ENCODE measurements at places on chromosomes 1 and 21. TPM values are rescaled to one million over a fixed set of nuclear protein-coding genes. Genes with fewer than 3 reads are reported as not detected.

- DNase-seq, result no peak
- H3K27ac ChIP-seq, result no peak overlapping the region
- H3K4me1 ChIP-seq, result no peaks in the 10 kb centered on the region
- no peaks in the 10 kb centered on the region for H3K27me3 ChIP-seq
- no peaks in the 10 kb centered on the region for H3K36me3 ChIP-seq
- H3K4me3 ChIP-seq, result no peak overlapping the region
Measured at GRCh38 chr1:103190766-103191165, 82.4 kb upstream of the COL11A1 start.

DNA sequence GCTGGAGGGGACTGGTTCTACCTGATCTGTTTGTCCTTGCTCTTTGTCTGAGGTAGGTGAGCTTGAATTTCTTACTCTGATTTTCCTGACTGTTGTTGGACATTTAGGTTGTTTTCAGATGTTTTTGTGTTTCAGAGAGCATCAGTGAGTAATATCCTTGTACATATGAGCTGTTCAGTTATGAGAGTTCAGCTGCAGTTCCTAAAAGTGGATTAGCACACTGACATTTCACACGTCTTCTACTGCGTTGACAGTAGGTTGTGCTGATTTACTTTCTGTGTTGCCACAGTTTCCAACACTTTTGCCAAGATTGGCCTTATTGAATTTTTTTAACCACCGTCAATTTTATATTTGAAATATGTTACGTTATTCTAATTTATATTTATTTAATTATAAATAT lies 27.7 kb downstream of the CXADR start:
- no peak overlapping the region for H3K4me3 ChIP-seq
- no peaks in the 10 kb centered on the region for H3K4me1 ChIP-seq
- H3K27ac ChIP-seq, result no peak overlapping the region
- no peaks in the 10 kb centered on the region for H3K36me3 ChIP-seq
- no peak for DNase-seq

- peak; percentile 41 for DNase-seq
- peaks cover 25% of the 10 kb centered on the region for H3K4me1 ChIP-seq
- peaks cover 60% of the 10 kb centered on the region for H3K27me3 ChIP-seq
- H3K27ac ChIP-seq, result no peak within 1 kb of the TSS
Measured at GRCh38 chr1:240611619-240612480, at the start of gene GREM2. Gene GREM2, minus strand, starts transcription at chr1:240612155. Its CDS starts 118,680 bp downstream, at chr1:240493475.

GRCh38 chr1:46394872-46395465 lies 852 bp downstream of the FAAH start:
- DNase-seq, result no peak
- peak overlapping the region; percentile 71 for H3K4me3 ChIP-seq
- no peak overlapping the region for H3K27ac ChIP-seq
- H3K4me1 ChIP-seq, result peaks cover 8% of the 10 kb centered on the region
- H3K36me3 ChIP-seq, result peaks cover 31% of the 10 kb centered on the region
- peaks cover 18% of the 10 kb centered on the region for H3K27me3 ChIP-seq

GRCh38 chr1:182731852-182732575 lies 47.6 kb upstream of the RGS8 start:
- no peak overlapping the region for H3K4me3 ChIP-seq
- no peaks in the 10 kb centered on the region for H3K36me3 ChIP-seq
- H3K4me1 ChIP-seq, result no peaks in the 10 kb centered on the region
- no peak for DNase-seq

- peaks cover 4% of the 10 kb centered on the region for H3K27me3 ChIP-seq
- no peak for DNase-seq
- peaks cover 29% of the 10 kb centered on the region for H3K36me3 ChIP-seq
- peaks cover 52% of the 10 kb centered on the region for H3K4me1 ChIP-seq
- peak overlapping the region; percentile 92 for H3K27ac ChIP-seq
Measured at GRCh38 chr1:183632964-183633363, 2.6 kb downstream of the ARPC5 start.

- peaks cover 74% of the 10 kb centered on the region for H3K36me3 ChIP-seq
- no peak overlapping the region for H3K4me3 ChIP-seq
- H3K27ac ChIP-seq, result no peak overlapping the region
- no peak for DNase-seq
Measured at GRCh38 chr1:66360285-66360724, 173.6 kb upstream of the SGIP1 start.

- no peak overlapping the region for H3K4me3 ChIP-seq
- no peak overlapping the region for H3K27ac ChIP-seq
- H3K27me3 ChIP-seq, result peaks cover 34% of the 10 kb centered on the region
- peaks cover 2% of the 10 kb centered on the region for H3K36me3 ChIP-seq
Measured at GRCh38 chr1:14115976-14116375, 416.0 kb downstream of the PRDM2 start.

DNA sequence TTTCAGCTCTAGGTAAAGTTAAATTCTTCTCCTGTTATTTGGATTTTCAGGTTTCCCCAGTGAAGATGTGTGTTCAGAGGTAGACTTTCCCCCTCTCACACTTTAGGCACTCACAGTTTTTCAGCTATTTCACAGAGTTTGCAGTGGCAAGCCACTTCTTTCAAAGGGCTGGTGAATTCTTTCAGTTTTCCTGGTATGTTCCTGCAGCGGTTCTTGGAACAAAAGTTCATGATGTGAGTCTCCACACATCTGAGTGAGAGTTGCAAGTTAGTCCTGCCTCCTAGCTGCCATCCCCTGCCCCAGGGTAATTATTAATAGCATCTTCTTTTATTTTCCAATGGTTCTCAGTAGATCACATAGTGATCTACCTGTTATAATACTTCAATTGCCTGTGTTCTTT lies 27.3 kb upstream of the CD84 start:
- H3K36me3 ChIP-seq, result peaks cover 37% of the 10 kb centered on the region
- H3K4me3 ChIP-seq, result peak overlapping the region; percentile 20
- H3K4me1 ChIP-seq, result peaks cover 43% of the 10 kb centered on the region

- peaks cover 16% of the 10 kb centered on the region for H3K27me3 ChIP-seq
- H3K27ac ChIP-seq, result no peak overlapping the region
- H3K4me3 ChIP-seq, result no peak overlapping the region
Measured at GRCh38 chr1:212671342-212672031, 28.2 kb downstream of the BATF3 start.

- H3K27ac ChIP-seq, result no peak overlapping the region
- DNase-seq, result no peak
- H3K36me3 ChIP-seq, result no peaks in the 10 kb centered on the region
Measured at GRCh38 chr1:174939775-174940545, 59.8 kb upstream of the CACYBP start.

The SH2D2A gene
- total RNA-seq, result 186 TPM

The RORC gene
- total RNA-seq, result 0.06 TPM

The LRRN2 gene
- not detected for total RNA-seq

The RIPPLY3 gene
- total RNA-seq, result 0.10 TPM

All from activated naive CD8-positive, alpha-beta T cell treated with anti-CD3 and anti-CD28 coated beads for 36 hours (primary cell).